ENCODE measurements at places on chromosomes 3 and 15. TPM values are rescaled to one million over a fixed set of nuclear protein-coding genes. Genes with fewer than 3 reads are reported as not detected.

The BMF gene
- total RNA-seq, result 10.2 TPM

The WDR49 gene
- 0.42 TPM for total RNA-seq

The GOLGA6L1 gene
- total RNA-seq, result not detected

The SYNPR gene
- not detected for total RNA-seq

The CAMK1 gene
- 17.3 TPM for total RNA-seq

GRCh38 chr15:44370830-44371229 lies 56.6 kb upstream of the CTDSPL2 start:
- no peak overlapping the region for H3K27ac ChIP-seq
- H3K27me3 ChIP-seq, result no peaks in the 10 kb centered on the region
- no peak for DNase-seq
- no peaks in the 10 kb centered on the region for H3K36me3 ChIP-seq
- H3K4me3 ChIP-seq, result no peak overlapping the region

DNA sequence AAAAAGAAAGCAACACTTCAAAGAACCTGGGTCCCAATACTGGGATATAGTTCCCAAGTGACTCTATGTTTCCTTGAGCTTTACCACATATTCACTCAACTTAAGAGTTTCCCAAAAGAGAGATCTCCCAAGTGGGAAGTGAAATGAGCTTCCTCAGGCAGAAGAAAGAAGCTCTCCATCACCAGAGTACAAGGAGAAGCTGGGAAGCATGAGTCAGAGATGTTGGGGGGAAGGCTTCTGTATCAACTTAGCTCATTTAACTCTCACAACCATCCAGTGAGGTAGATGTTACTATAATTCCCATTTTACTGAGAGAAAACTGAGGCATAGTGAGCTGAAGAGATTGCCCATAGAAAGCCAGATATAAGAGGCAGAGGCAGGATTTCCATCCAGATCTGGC lies 47.0 kb upstream of the TRIM42 start:
- no peak overlapping the region for H3K27ac ChIP-seq
- DNase-seq, result no peak
- H3K36me3 ChIP-seq, result no peaks in the 10 kb centered on the region
- no peaks in the 10 kb centered on the region for H3K4me1 ChIP-seq
- H3K4me3 ChIP-seq, result no peak overlapping the region

DNA sequence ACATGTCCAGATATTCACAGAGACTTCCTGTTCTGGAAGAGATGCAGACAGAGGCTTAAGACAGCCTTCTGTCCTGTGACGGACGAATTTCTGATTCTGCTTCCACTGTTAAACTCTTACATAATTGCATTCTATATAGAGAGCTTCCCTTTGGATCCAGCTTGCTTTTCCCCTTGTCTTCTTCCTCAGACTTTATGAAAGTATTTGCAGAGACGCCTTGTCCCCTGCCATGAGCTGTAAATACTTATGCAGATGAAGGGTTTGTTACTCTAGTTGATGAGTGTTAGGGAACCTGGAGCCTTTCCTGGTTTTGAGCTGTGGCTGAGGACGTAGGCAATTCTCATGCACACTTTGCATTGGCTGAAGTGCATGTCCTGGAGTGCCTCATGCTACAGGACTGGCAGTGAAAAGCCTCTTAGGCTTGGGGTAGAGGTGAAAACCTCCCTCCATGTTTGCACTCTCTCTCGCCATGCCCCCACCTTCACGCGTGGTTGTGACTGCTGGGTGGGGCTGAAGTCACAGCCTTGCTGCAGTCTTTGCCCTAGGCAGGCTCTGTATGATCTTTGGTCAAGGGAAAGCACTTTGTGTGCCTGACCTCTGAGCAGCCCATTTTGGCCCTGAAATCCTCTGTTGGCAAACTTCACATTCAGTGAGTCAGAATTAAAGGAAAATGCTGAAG lies 286.6 kb downstream of the PTPRG start:
- H3K4me1 ChIP-seq, result peaks cover 5% of the 10 kb centered on the region
- peak overlapping the region; percentile 57 for H3K27ac ChIP-seq
- H3K36me3 ChIP-seq, result no peaks in the 10 kb centered on the region
- H3K27me3 ChIP-seq, result no peaks in the 10 kb centered on the region
- peak overlapping the region; percentile 3 for H3K4me3 ChIP-seq
- DNase-seq, result peak; percentile 35

DNA sequence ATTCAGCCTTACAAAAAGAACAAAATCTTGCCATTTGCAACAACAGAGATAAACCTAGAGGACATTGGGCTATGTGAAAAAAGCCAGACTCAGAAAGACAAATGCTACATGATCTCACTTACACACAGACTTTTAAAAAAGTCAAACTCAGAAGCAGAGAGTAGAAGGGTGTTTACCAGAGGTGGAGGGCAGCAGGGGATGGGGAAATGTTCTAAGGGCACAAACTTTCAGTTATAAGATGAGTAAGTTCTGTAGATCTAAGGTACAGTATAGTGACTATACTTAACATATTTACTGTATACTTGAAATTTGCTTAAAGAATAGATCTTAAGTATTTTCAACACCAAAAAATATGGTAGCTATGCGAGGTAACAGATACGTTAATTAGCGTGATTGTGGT lies 3.0 kb downstream of the MYEF2 start:
- H3K27me3 ChIP-seq, result no peaks in the 10 kb centered on the region
- no peak overlapping the region for H3K4me3 ChIP-seq
- H3K36me3 ChIP-seq, result no peaks in the 10 kb centered on the region

- DNase-seq, result no peak
- no peak overlapping the region for H3K4me3 ChIP-seq
- no peak overlapping the region for H3K27ac ChIP-seq
- no peaks in the 10 kb centered on the region for H3K36me3 ChIP-seq
- peaks cover 5% of the 10 kb centered on the region for H3K27me3 ChIP-seq
Measured at GRCh38 chr3:117699058-117699457, 989.5 kb downstream of the TUSC7 start.

GRCh38 chr3:64464955-64465354 lies 222.8 kb downstream of the ADAMTS9 start:
- DNase-seq, result no peak
- H3K27me3 ChIP-seq, result no peaks in the 10 kb centered on the region
- no peak overlapping the region for H3K4me3 ChIP-seq
- H3K4me1 ChIP-seq, result no peaks in the 10 kb centered on the region
- H3K27ac ChIP-seq, result no peak overlapping the region

DNA sequence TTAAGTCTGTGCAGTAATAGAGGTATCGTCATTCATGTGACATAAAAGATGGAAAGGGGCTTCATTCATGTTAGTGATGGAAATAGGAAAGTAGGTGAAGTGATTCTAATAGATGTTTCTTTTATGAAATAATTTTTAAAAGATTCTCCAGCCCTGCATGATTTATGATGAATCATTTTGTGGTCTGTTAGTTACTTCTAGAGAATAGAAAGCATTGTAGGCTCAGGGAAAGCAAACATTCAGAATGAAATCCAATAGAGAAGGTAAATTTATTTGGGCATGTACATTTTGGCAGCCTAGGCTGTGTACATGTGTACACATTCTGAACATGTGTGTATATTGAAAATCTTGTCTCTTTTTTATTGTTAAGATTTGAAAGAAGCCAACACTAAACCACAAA lies 23.1 kb downstream of the PPARG start:
- no peaks in the 10 kb centered on the region for H3K27me3 ChIP-seq
- H3K4me3 ChIP-seq, result no peak overlapping the region
- DNase-seq, result no peak
- no peak overlapping the region for H3K27ac ChIP-seq

- H3K27ac ChIP-seq, result no peak overlapping the region
- H3K36me3 ChIP-seq, result peaks cover 8% of the 10 kb centered on the region
- H3K4me1 ChIP-seq, result peaks cover 8% of the 10 kb centered on the region
- no peak for DNase-seq
- no peaks in the 10 kb centered on the region for H3K27me3 ChIP-seq
Measured at GRCh38 chr3:43344520-43344919, 58.2 kb downstream of the SNRK start.

DNA sequence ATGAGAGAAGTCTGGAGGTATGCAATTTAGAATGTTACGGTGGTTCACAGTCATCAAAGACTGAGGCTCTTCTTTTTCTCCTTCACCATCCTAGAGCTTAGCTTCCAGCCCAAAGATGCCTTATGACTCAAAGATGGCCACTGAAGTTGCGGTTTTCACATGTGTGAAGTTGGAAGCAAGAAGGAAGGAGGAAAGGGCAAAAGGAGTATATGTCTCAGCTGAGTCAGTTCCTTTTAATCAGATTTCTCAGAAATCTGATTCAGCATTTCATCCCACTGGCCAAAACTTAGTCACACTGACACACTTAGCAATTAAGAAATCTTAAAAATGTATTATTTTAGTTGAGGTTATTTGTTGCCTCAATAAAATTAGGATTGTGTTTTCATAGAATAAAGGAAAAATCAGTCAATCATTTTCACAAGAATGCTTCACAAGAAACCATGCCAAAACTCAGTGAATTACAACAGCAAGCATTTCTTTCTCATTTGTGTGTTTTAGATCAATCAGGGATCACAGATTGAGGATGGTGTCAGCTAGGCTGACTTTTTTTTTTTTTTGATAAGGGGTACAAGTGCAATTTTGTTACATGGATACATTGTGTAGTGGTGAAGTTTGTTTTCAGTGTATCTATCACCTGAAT lies 211.1 kb upstream of the GADL1 start:
- no peaks in the 10 kb centered on the region for H3K36me3 ChIP-seq
- H3K4me1 ChIP-seq, result no peaks in the 10 kb centered on the region
- H3K27ac ChIP-seq, result no peak overlapping the region
- no peaks in the 10 kb centered on the region for H3K27me3 ChIP-seq
- H3K4me3 ChIP-seq, result no peak overlapping the region
